Occipital lobe (tissue), 3 donors: ENCODE measurements at places on chromosomes 11 and 22. TPM values are rescaled to one million over a fixed set of nuclear protein-coding genes. Genes with fewer than 3 reads are reported as not detected.
A peak's percentile ranks its signal among the peaks of the same experiment; 100 is the strongest.

Gene SHISAL1
- total RNA-seq, result 13.9 TPM

Gene TRIM6
- total RNA-seq, result 0.62 TPM

Gene LINC01488
- total RNA-seq, result not detected

Gene TRIM49
- not detected for total RNA-seq

DNA sequence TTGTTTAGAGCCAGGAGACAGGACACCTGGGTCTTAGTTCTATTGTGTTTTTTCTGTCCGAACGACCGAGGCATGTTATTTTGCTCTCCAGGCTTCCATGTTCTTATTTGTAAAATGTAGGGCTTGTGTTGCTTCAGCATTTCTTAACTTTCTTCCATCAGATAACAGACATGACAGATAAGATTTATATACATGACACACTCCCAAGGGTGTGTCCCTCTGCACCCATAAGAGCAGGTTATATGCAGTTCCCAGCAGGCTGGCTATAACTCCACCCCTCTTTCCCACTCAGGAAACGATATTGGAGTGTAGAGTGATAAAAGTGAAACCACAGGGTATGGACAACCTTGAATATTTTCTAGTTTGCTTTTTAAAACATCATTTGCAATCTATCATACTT is 65.8 kb downstream of the APIP start:
- DNase-seq, result no peak

DNA sequence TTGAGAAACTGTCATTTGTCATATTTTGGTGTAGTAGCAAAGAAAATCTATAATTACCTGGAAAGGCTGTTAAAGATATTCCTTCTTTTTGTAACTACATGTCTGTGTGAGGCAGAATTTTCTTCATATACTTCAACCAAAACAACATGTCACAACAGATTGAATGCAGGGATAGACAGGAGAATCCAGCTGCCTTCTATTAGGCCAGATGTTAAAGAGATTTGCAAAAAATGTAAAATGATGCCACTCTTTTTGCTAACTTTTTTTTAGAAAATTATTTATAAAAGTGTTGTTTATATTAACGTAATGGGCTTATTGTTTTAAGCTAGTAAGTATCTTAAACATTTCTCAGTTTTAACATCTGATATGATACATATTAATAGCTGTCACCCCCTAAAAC is 12.7 kb downstream of the DGKZ start:
- DNase-seq, result no peak

- peak; percentile 64 for DNase-seq
Measured at GRCh38 chr22:38272373-38273134, at the start of gene TMEM184B. TSS of gene TMEM184B (minus strand) at chr22:38273010. CDS start at chr22:38247961, 25,049 bp downstream.

Gene LRRC4C
- total RNA-seq, result 90.6 TPM

GRCh38 chr22:44395118-44396005 is 82.6 kb upstream of the SHISAL1 start:
- no peak for DNase-seq

DNA sequence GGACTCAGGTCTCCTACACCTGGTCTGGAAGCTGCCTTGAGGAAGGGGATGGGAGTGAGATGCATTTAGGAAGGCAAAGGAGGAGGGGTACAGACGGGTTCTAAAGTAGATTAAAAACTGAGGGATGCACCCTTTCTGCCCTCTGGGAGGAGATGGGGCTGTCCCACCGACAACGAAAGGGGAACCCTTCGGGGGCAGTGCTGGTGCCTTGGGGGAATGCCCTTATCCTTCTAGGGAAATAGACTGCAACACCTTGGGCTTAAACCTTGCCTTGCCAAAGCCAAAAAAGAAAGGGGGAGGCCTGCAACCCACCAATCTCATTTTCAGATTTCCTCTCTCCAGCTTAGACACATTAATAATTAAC is 89.8 kb downstream of the PLEKHA7 start:
- DNase-seq, result no peak

DNA sequence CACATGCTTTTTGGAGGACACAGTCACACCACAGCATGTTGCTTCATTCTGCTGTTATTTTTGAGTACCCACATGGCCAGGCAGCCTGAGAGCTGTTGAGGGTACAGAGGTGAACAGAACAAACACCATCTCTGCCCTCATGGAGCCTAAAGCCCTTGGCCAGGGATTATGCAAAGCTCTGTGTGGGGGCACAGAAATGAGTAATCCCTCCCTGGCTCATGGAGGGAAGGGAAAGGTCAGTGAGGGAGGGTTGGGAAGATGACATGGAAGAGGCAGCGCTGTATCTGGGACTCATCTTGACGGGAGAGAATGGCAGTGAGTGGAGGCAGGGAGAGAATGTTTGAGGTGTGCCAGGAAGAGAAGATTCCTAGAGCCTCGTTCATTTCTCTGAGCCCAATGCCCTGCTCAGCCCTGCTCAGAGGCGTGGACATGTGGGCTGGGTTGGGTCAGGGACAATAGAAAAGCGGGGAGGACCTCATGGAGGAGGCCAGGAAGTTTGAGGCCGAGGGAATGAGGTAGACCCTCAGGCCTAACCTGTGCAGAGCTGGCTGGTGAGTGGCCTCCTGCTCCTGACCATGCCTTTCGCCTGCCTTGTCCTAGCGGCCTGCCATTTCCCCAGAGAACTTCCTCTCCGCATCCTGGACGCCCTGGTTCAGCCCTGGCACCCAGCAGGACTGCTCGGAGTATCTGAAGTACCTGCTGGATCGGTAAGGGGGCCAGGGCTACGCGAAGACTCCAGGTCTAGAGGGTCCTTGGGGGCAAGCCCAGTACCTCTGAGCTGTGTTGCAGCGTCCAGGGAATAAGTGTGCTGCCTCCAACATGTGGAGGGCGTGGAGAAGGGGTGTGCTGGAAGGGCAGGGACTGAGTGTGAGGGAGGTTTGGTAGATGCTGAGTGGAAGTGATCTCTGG is 19.8 kb downstream of the USP35 start:
- no peak for DNase-seq
